Stimulated activated CD8-positive, alpha-beta memory T cell treated with anti-CD3 and anti-CD28 coated beads, Interleukin-2, amount 100 ng/mL, for 1 hour (primary cell): ENCODE measurements at places on chromosomes 16 and 17.

GRCh38 chr17:75778861-75779249 is 5.8 kb upstream of the UNK start:
- DNase-seq, result peak; percentile 40

DNA sequence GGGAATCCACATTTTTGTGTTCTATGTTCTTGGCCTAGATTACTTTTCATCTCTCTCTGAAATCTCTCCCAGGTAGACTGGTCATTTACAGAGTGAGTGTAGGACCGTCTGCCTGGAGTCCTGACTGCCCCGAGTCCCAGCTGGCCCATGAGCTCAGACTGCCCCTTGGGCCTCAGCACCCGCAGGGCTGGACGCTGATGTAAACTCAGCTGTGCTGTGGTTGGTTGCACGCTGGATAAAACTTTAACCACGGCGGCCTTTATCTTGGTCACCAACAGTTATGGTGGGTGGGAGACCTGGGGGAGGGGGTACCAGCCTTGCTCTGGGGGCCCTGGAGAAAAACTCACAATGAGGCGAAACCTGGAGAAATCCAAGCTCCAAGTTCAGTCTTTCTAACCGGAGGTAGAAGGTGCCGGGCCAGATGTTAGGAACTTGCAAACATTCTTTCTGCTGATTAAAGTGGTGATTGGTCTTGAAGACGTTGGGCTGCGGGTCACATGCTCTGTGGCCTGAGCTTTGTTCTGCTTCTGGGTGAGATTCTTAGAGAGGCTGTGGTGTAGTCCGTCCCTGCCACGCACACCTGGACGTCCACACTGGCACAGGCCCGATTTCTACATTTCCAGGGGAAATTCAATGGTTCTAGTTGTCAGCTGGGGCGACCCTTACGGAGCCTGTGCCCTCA is 6.9 kb downstream of the METRNL start:
- no peak for DNase-seq

DNA sequence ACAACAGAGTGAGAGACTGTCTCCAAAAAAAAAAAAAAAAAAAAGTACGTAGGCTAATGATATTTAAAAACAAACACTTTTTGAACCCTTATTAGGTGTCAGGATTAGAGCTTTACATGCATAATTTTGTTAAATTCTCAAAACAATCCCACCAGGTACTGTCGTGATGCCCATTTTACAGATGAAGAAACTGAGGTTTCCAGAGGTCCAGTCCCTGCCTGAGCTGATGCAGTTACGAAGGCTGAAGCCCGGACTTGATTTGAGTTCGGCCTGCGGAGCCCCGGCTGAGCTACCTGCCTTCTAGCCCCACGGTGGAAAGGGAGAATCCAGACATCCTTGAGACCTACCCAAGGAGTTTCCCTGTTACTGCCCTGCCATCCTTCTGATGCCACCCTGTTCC is 137.5 kb upstream of the EEF2KMT start:
- DNase-seq, result no peak

- no peak for DNase-seq
Measured at GRCh38 chr16:80040814-80041213, 440.3 kb upstream of the MAF start.

DNA sequence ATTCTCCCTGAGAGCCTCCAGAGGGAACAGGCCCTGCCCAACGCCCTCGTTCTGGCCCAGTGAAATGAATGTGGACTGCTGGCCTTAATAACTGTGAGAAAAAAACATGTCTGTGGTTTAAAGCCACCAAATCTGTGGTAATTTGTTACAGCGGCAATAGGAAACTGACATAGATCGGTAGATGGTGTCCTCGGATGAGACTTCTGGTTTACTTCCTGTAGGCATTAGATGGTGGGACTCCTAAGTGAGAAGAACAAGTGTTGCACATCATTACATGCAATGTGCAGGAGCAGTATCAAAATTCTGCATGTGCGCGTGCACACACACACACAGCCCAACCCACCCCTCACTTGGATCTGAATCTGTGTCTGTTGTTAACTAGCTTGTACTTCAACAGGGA is 42.0 kb downstream of the CDK5R1 start:
- no peak for DNase-seq

DNA sequence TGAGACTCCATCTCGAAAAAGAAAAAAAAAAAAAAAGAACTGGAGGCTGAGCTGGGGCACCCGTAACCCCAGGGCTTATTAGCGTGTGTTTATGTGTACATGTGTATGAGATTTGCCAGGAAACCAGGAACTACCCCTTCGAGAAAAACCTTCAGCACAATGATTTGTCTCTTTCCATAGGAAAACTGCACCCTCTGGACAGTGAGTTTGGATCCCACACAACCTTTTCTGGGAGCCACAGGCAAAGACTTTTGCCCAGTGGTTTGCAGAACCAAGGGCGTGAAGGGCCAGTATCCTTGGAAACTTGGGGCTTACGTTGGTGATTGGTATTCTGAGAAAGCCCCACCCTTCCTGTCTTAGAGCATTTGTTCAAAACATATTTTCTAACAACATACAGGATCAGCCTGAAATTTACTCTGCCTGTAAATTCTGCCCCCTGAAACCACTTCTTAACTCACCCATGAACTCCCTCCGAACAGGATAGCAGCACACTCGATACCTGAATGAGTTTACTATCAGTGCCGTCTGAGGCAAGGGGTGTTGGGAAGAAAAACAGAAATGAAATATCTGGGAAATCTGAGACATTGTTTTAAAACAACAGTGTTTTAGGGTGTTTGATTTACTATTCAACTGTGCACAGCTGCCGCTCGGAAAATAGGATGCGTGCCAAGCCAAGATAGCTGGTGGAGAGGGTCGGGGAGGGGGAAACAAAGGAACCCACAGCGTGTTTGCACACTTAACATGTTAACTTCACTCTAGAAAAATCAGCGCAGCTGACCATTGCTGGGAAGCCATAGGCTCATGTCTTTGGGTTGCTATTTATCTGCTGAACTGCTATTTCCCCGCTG is 40.2 kb upstream of the MAF start:
- no peak for DNase-seq

DNA sequence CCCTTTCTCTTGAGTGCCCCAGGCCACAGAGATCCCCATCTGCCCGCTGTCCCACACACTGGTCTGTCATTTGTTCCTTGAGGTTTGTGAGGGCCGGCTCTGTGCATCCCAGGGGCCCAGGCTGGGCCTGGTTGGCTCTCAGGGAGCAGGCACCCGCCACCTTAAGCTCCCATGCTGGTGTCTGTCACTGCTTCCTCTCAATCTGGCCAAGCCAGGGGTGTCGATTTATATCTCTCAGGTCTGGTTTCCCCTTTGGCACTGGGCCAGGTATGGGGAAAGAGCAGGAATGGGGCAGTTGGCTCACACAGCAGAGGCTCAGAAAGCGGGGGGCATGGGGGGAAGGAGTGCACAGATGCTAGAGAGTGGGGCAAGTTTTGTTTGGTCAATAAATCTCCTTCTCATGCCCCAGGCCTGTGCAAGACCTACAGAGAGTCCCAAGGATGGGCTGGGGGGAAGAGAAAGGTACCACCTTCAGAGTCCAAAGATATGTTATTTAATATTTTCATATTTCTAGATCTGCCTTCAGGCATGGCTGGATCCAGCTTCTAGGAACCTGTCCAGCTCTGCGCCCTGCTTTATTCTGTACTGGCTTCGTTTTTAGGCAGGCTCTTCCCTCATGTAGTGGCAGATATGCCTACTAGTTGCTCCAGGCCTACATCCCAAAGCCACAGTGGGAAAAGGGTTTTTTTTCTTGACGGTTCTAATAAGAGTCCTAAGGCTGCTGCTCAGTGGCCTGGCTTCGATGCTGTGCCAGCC is 34.3 kb downstream of the IL4R start:
- no peak for DNase-seq

DNA sequence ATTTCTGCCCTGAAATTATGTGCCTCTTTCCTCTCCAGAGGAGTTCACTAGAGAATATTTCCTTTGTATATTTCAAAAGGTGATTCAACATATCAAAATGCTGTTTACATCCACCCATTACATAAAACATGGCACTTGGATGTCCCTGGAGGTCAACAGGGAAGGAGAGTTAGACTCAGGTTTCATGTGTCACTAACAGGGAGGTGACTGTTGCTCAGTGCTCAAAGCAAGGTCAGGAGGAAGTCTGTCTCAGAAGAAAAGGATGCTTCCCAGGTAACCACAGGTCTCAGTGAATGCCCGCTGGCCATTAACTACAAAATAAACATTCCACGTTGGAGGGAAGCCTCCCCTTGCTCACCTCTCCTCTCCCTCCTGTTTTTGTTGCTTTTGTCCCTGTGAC is 198.6 kb downstream of the AXIN2 start:
- DNase-seq, result no peak

- no peak for DNase-seq
Measured at GRCh38 chr16:27737513-27737912, 187.6 kb downstream of the KATNIP start.

DNA sequence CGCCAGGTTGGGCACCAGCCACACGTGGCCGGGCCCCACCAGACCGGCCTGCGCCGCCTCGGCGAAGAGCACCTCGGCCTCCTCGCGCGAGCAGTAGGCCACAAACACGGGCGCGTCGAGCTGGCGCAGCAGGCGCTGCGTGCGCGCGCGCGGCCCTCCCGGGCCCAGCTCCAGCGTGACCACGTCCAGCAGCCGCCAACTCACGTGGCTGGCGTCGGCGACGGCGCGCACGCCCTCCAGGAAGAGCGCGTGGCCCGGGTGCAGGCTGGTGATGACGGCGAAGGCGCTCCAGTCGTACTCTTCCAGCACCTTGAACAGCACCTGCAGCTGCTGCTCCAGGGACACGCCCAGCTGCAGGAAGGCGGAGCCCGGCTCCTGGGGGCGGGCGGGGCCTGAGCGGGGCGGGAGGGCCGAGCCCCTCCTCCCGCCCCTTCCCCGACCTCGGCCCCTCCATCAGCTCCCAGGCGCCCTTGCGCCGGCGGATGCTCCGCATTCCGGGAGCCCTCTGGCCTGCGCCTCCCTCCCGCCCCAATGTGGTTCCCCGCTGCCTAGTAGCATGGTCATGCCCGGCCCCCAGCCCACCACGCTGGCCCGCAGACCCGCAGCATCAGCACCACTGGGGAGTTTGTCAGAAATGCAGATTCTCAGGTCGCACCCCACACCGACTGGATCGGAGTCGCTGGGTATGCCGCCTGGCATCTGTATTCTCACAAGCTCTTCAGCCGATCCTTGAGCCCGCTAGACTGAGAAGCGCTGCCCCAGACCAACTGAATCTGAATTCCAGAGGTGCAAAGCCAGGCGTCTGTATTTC is 7.2 kb downstream of the GRIN2C start:
- no peak for DNase-seq

DNA sequence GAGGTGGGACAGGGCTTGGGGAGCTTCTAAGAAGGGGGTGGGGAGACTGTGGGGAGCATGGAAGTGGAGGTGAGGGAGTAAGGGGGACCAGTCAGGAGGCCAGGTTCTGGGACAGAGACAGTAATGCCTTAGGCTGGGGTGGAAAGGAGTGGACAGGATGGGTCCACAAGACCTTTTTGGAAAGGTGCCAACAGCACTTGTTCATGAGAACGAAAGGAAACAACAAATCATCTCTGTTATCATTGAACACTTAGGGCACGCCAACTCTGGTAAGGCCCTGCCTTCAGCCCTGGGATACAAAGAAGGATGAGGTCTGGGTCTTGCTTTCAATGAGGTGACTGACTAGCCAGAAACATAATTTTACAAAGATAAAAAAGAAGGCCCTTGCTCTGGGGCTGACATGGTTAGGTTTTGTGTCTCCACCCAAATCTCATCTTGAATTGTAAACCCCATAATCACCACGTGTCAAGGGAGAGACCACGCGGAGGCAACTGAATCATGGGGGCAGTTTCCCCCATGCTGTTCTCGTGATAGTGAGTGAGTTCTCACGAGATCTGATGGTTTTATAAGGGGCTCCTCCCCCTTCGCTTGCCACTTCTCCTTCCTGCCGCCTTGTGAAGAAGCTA is 113.8 kb downstream of the SLC39A11 start:
- DNase-seq, result no peak

GRCh38 chr16:11309895-11310633 is 28.9 kb upstream of the PRM1 start:
- DNase-seq, result no peak

DNA sequence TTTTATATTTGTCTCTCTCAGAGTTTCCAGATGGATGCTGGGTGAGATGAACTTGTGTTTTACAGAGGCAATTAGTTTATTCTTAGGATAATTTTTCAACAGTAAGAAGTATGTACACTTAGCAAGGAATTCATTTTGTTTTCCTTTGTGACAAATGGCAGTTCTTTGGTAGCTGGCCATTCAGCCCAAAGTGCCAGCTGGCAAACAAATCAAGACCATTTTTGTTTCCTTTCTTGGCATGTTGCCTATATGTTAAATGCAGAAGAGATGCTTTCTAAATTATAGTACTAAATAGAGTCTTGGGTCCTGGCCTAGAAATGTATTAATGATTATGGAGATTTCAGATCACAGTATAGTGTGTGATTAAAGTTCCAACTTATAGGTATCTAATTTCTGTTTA is 337.1 kb downstream of the CNTNAP4 start:
- no peak for DNase-seq

- no peak for DNase-seq
Measured at GRCh38 chr17:36808180-36808661, 129.1 kb upstream of the LHX1 start.
